ENCODE measurements at places on chromosomes 13 and 19.

- no peak for DNase-seq
Observed at GRCh38 chr19:51071095-51071405, 6.2 kb upstream of the KLK13 start.

GRCh38 chr19:23561341-23561740 lies 125.7 kb downstream of the ZNF675 start:
- no peak for DNase-seq

- DNase-seq: no peak
Observed at GRCh38 chr19:2035590-2035991, 15.5 kb downstream of the MKNK2 start.

GRCh38 chr13:84491952-84492351 lies 609.7 kb upstream of the SLITRK1 start:
- DNase-seq: no peak
